ENCODE measurements at places on chromosomes 2 and 18.

GRCh38 chr2:3633089-3633981, 24.7 kb upstream of the ALLC start:
- no peak for DNase-seq

DNA sequence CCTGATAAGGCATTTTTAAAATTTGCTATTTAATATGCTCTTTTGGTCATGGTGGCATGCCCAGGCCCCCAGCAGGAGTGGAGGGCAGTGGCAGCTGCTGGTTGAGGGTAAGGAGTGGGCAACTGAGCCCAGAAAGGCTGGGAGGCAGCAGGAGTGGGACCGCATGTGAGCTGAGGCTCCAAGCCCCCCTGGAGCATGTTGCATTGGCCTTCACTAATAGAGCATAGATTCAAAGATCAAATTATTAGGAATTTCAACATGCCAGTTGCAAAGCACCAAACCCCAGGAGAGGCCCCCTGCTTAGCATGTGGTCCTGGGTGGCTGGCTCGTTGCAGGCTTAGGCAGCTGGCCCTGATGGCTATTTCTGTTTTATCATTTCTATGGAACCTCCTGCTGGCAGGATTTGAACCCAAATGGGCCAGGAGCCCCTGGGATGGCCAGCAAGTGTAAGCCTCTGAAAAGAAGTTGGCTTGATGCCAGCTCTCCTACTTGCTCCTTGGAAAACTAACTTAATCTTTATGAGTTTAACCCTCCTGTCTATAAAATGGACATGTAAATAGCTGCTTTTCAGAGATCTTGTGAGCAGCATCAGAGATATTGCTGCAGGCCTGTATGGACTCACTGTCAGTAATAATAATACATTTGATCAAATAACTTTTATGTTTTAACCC, 42.1 kb upstream of the TMEM131 start:
- no peak for DNase-seq

DNA sequence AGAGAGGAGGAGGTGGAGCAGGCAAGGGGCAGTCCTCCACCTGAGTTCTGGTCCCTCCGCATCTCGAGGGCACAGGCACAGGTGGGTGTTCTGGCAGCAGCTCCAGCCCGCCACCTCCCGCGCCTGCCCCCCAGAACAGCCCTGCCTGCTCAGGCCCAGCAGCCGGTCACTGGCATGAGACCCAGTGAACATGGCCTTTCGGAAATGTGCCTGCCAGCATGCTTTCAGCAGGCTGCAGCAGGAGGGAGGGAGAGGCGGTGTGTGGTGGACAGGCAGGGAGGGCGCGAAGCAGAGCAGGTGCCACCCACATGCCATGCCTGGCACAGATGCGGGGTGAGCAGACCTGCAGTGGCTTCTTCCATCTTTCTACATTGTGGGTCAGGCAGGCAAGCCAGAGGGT, 3.4 kb upstream of the OR6B3 start:
- no peak for DNase-seq

DNA sequence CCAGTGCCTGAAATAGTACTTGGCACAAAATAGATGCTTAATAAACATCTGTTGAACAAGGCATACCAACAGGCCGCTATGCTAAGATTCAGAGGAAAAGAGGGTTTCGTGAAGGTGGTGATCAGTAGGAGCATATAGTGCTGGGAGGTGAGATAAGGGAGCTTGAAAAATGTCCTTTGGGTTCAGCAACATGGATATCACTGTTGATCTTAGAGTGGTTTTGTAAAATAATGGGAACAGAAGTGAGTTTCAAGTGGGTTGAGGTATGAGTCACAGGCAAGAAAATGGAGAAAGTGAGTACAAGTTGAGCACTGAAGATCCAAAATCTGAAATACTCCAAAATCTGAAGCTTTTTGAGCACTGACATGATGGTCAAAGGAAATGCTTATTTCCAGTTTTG, 4.4 kb downstream of the CENPO start:
- DNase-seq: no peak

DNA sequence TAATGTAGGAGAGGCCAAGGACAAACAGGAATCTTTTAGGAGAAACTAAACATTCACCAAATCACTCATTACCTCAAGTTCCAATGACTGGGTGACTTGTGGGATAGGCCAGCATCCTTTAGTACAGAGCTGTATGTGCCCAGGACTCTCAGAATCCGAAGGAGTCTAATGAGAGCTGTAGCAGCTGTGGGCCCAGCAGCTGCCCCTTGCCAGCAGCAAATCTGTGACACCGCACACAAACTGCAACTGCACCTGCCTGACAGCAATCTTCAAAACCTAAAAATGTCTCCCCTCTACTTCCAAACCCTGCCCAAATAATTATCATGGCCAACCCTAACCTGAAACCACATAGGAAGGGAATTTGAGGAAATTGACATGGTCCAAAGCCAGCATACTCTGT, 44.5 kb upstream of the ACVR2A start:
- DNase-seq: no peak

- DNase-seq: peak; percentile 65
Measured at GRCh38 chr2:28393114-28393836, 617 bp downstream of the FOSL2 start.

GRCh38 chr2:240429341-240429871, 6.1 kb upstream of the GPC1 start:
- no peak for DNase-seq

DNA sequence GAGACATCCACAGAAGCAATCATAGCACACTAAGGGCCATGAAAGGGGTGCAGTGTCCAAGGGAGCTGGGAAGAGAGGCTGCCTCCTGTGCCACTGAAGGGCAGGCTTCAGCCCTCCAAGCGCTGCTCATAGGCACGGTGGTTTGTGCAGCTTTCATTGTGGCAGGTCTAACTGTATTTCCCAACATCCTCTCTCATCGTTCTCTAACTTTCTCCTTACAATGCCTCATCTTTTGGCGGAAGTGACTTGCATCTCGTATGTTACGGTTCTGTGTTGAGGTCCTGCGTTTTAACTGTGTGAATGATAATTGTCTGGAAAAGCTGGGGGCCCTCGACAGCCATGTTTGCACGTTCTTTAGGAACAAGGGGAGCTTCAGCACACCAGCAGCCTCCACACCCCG, 213.9 kb downstream of the GBX2 start:
- DNase-seq: no peak

GRCh38 chr2:54074606-54075341, 40.6 kb upstream of the ACYP2 start:
- no peak for DNase-seq

GRCh38 chr2:24498121-24498520, 7.1 kb downstream of the NCOA1 start:
- DNase-seq: no peak
